ENCODE measurements at places on chromosomes 5 and 9.

DNA sequence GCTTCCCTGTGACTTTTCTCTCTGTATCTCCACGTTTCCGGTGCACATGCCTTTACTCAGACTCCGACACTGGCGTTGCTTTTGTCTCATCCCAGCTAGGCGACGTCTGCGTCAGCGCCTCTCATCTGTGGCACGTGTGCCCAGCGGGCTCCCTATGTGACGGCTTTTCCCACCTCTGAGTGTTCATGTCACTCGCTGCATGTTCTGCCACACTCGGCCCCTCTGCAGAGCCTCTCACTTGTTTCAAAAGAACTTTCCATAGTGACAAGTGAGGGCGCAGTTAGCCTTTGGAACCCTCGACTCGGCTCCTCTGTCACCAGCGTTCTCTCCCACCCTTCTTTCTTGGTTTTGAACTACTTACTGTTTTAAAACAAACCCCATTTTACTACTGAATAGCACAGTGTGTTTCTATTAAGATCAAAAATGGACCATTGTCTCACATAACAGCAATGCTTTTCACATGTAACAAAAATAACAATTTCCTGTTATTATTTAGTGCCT is 113.4 kb upstream of the CACNA1B start:
- DNase-seq: no peak

GRCh38 chr5:154771383-154771901 is 16.3 kb downstream of the LARP1 start:
- DNase-seq: no peak

GRCh38 chr5:176596689-176597416 is 13.1 kb downstream of the GPRIN1 start:
- no peak for DNase-seq

DNA sequence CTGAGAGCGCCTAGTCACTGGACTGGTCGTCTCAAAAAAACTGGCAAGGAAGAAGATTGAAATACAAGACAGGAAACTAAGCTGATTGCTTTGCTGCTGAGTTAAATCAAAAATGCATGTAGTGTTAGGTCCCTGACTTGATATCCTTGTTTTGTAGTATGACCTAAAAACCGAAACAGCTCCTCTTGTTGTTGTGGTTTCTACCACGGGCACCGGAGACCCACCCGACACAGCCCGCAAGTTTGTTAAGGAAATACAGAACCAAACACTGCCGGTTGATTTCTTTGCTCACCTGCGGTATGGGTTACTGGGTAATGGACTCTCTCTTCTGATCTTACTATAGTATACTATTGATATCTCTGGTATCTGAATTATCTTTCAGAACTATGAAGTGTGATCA is 4.3 kb downstream of the MTRR start:
- DNase-seq: no peak

DNA sequence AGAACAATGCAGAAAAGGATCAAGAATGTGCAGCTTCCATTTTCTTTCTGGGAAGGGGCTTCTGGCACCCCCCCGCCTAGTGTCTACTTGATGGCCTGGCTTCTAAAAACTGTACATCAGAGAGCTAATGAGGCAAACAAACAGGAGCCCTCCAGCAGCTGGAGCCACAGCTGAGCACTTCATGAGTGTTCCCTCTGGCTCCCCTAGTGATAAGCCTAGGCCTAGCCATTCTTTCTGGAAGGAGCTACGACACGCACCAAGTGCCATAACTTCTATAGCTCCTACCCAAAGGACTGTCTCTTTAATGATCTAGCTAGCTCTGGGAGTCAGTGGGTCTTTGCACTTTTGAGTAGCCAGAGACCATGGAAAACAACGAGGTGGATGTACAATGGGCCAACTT is 66.1 kb downstream of the DNAH5 start:
- DNase-seq: no peak

GRCh38 chr9:82781921-82782392 is 281.0 kb downstream of the RASEF start:
- peak; percentile 35 for DNase-seq

- DNase-seq: no peak
These were observed 6.2 kb downstream of the BARHL1 start for GRCh38 chr9:132588501-132589147.

GRCh38 chr9:89812556-89813181 is 207.9 kb downstream of the GADD45G start:
- DNase-seq: no peak

DNA sequence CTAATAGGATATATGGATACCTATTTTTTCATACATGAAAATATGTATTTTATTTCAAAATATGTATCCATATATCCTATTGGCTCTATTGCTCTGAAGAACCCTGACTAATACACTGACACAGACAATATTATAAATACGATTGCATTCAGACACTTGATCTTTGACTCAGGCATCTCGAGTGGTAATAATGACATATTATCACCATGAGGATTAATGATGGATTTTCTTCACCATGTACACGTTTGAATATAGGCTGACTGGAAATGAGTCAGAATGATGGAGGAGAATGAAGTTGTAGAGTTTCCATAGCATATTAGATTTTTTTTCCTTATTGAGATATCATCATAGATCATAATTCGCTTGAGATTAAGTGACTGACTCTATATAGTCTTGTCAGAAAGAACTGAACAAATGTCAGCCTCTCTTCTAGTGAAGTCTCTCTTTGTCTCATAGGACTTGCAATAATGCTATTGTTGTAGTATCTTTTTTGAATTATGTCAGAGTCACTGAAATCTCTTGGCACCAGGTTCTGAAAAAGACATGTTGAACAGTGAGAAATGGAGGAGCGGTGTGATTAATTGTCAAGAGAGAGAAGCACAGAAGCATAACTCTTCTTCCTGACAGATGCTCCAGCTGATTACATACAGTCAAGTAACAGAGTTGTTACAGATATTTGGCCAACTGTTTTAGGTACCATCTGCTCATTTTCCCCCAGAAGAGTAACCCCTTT is 41.4 kb upstream of the SLCO6A1 start:
- DNase-seq: peak; percentile 15

DNA sequence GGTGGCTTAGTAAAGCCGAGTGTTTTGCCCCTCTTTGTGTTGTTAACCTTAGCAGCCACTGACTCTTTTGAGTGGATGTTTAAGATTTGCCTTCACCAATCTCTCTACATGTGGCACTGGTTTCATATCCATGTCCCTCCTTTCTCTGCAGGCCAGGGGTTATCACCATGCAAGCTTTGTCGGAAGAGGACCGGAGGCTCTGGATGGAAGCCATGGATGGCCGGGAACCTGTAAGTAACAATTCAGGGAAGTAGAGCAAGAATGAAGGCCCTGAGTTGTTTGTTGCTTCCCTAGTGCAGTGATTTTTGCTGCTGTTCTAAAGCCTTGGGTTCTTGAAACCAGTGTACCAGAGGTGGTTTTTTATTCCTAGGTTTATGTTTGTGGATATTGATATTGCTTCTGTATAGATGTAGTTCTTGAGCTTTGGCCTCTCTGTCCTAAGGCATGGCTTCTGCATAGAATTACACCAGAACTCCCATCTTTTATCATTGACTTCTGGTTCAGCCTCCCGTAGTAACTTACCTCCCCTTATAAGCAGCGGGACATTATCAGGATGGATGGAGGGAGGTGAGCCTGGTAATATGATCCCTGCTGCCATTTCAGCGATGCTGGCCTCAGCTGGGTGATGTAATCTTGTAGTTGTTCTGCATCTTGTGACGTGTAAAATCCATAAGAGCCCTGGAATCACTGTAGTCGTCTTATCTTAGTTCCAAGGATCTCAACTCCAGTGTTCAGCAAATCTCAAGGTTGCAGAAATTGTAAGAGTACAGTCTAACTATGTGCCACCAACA is 161.9 kb downstream of the ARHGAP26 start:
- no peak for DNase-seq

- no peak for DNase-seq
These were observed 491 bp upstream of the CTSL start for GRCh38 chr9:87725356-87725899.

Measured in NCI-H146 (cell line).